ENCODE measurements at places on chromosomes 1 and 21. TPM values are rescaled to one million over a fixed set of nuclear protein-coding genes. Genes with fewer than 3 reads are reported as not detected.
A peak's percentile ranks its signal among the peaks of the same experiment; 100 is the strongest.

- no peak for DNase-seq
These were observed 28.6 kb downstream of the COL6A1 start for GRCh38 chr21:46009951-46010705.

GRCh38 chr1:206003854-206004800, 932 bp upstream of the RAB7B start:
- DNase-seq = no peak

GRCh38 chr1:97105531-97105930, 383.9 kb downstream of the PTBP2 start:
- no peak for DNase-seq

DNA sequence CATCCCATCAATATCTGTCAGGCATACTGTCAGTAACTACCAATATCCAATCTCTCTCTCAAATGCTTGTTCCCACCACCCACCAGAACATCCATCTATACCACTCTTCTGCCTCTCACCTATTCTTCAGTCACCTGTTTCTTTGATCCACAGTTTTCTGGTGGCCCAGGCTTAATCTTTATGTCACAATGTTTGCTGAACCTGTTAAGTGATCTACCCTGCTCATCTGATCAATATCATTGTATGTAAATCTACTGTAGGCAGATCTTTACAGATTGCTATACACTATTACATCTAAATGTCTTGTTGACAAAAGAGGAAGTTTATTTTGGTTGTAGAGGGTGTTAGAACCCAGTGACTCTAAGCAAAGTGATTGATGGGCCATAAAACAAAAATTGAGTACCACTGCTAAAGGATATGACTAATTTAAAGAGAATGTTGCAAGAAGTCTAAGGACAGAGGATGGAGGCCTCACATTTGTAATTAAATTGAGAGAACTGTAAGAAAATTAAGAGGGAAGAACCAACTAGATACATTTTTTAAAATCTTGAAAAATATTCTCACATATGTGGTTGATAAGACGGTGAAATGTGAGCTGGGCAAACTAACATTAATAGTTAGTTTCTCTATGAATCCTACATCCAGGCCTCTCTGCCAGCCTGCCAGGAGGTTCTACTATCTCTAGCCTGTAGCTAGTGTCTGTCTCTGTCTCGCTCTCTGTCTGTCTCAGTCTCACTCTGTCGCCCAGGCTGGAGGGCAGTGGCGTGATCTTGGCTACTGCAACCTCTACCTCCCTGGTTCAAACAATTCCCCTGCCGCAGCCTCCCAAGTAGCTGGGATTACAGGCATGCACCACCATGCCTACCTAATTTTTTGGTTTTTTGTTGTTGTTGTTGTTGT, 34.1 kb downstream of the EGLN1 start:
- peak; percentile 43 for DNase-seq

DNA sequence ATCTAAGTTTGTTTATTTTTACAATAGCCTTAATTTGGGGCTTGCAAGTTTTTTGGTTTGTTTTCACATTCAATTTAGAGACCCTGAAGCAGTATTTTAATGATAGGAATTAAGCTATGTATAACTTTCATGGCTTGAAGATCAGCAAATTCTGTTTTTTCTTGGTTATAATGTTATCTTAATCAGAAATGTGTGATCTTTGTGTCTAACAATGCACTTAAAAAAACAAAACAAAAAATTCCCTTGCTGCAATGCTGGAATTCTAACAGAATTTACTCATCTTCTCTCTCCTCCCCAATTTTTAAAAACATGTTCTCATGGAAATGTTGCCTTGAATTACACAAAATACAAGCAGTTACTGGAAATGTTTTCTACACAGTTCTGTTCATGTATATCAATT, 113.1 kb downstream of the OLFML2B start:
- DNase-seq = no peak

GRCh38 chr1:219310181-219310728, 136.6 kb downstream of the LYPLAL1 start:
- no peak for DNase-seq

DNA sequence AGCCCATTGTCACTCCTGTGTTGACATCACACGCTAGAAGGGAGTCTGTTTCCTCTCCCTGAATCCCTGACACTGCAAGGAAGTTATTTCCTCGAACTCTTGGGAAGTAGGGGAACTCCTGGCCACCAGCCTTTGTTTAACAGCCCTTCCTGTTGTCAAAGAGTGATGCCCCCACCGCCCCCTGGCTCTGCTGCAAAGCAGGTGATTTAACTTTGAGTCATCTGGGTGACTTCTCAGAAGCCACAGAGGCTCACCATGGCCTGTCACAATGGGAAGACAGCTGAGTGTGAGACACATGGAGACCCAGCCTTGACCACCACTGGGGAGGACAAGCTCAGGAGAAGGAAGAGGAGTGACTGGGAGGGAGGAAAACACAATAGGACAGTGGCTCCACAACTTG, 182.8 kb downstream of the PSMG1 start:
- no peak for DNase-seq

GRCh38 chr1:60431593-60431992, 358.0 kb upstream of the C1orf87 start:
- DNase-seq = no peak

DNA sequence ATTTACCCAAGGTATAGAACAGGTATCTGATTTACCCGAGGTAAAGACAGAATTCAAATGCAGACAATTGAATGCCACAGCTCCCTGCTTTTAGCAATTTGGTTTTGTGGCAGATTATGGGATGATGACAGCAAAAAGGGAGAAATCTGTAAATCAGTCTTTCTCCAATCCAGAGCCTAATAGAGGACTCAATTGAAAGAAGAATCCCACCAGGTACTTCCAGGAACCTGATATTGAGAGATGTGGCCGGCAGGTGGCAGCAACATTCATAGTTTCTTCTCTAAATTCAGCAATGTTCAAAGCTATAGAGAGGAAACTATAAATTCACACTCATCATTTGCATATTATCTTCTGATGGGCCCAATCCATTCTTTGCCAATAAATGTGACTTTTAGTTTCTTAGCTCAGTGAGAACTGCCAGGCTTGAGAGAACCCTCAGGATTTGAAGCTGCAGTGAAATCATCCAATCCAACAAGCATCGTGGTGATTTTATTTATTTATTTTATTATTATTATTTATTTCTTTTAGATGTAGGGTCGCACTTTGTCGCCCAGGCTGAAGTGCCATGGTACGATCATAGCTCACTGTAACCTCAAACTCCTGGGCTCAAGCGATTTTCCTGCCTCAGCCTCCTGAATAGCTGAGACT, 9.8 kb upstream of the PHACTR4 start:
- no peak for DNase-seq

DNA sequence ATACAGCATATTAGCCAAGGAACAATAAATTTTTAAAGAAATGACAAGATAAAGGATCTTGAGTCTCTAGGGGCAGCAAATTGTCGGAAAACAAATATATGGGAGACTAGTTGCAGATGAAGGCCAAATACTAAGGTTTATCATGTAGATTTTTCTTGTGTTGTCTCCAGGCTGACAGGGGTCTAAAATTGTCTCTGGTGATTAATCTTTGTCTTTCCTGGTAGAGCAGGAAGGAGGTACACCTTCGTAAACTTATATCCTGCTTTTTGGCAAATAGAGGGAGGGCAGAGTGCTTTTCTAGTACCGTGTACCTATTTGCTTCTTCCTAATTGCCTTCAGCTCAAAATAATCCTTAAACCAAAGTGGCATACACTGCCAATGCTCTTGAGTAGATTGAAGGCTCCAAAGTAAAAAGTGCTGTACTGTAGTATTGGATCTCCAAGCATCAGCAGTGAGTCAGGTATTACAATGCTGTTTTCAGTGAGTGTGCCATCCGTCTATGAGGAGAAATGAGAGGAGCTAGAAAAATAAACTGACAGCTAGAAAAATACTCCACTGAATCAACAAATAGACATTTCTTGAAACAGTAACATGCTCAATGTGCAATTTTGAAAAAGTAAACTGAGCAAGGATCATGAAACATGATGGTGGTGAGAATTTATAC, 1.8 kb upstream of the LEPR start:
- no peak for DNase-seq

The RNU1-4 gene
- total RNA-seq = under 0.01 TPM

The SLC37A1 gene
- 11.8 TPM for total RNA-seq

The KCNE2 gene
- not detected for total RNA-seq

The CHRNB2 gene
- under 0.01 TPM for total RNA-seq

Measured in pulmonary artery endothelial cell (primary cell).